ENCODE measurements at places on chromosomes 16 and 17. TPM values are rescaled to one million over a fixed set of nuclear protein-coding genes. Genes with fewer than 3 reads are reported as not detected.

Gene GRB7
- total RNA-seq: 34.5 TPM

Gene ACLY
- 105 TPM for total RNA-seq

Gene ZNF764
- 8.4 TPM for total RNA-seq

Gene KRT31
- total RNA-seq: not detected

Gene CLEC18A
- 2.7 TPM for total RNA-seq

Gene SEPTIN1
- total RNA-seq: 6.0 TPM

Gene EEF2KMT
- 9.5 TPM for total RNA-seq

Gene HAS3
- total RNA-seq: 12.6 TPM

Gene VASN
- total RNA-seq: 17.4 TPM

Gene TMEM88
- 12.0 TPM for total RNA-seq
